ENCODE measurements at places on chromosomes 2 and 18. TPM values are rescaled to one million over a fixed set of nuclear protein-coding genes. Genes with fewer than 3 reads are reported as not detected.

CHRNG gene
- total RNA-seq: 3.3 TPM

MOGAT1 gene
- total RNA-seq: not detected

CCNT2 gene
- total RNA-seq: 13.3 TPM

TMEM247 gene
- not detected for total RNA-seq

PSD4 gene
- 8.3 TPM for total RNA-seq

ZNF804A gene
- total RNA-seq: 4.2 TPM

FECH gene
- 31.2 TPM for total RNA-seq

CTLA4 gene
- not detected for total RNA-seq

KRCC1 gene
- total RNA-seq: 15.6 TPM

SERPINB4 gene
- total RNA-seq: 0.64 TPM

DSC2 gene
- total RNA-seq: 1.7 TPM

Data from epithelial cell of alveolus of lung (primary cell).